ENCODE measurements at places on chromosomes 5 and 9. TPM values are rescaled to one million over a fixed set of nuclear protein-coding genes. Genes with fewer than 3 reads are reported as not detected.
A peak's percentile ranks its signal among the peaks of the same experiment; 100 is the strongest.

GRCh38 chr9:130834371-130835336 lies at the start of gene ABL1:
ABL1 (plus strand) TSS chr9:130835254; CDS start chr9:130835447, 193 bp downstream.
- no peaks in the 10 kb centered on the region for H3K36me3 ChIP-seq
- DNase-seq, result peak; percentile 79
- peaks cover 15% of the 10 kb centered on the region for H3K4me1 ChIP-seq

GRCh38 chr5:130616161-130616560 lies 548.9 kb downstream of the HINT1 start:
- no peaks in the 10 kb centered on the region for H3K4me1 ChIP-seq
- no peak for DNase-seq
- no peak overlapping the region for H3K27ac ChIP-seq
- no peaks in the 10 kb centered on the region for H3K36me3 ChIP-seq
- H3K4me3 ChIP-seq, result no peak overlapping the region

GPR150 gene
- 0.19 TPM for polyA plus RNA-seq

- DNase-seq, result no peak
- H3K27ac ChIP-seq, result no peak overlapping the region
- H3K4me1 ChIP-seq, result peaks cover 6% of the 10 kb centered on the region
Measured at GRCh38 chr5:36364473-36364872, 62.8 kb upstream of the RANBP3L start.

GLRA1 gene
- polyA plus RNA-seq, result not detected

PSAT1 gene
- polyA plus RNA-seq, result 141 TPM

OMD gene
- polyA plus RNA-seq, result 0.52 TPM

DNA sequence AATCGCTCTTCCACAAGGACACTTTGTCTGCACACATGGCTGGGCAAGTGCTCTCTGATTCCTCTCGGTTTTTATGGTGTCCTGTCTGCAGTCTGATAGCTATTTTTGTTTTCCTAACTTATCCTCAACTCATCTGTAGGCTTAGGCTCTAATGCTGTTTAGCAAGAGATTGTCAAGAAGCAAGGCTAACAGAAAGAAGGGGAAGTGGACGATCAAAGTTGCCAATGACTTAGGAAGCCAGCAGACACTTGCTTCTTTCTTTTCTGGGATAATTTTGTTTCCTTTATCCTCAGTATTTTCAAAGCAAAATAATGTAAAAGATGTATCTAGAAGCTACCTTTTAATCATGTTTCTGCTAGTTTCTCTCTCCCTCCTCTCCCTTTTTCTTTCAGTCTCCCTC lies 130.7 kb downstream of the PRKACG start:
- DNase-seq, result no peak
- H3K36me3 ChIP-seq, result no peaks in the 10 kb centered on the region
- H3K27me3 ChIP-seq, result no peaks in the 10 kb centered on the region
- H3K4me3 ChIP-seq, result no peak overlapping the region

DNA sequence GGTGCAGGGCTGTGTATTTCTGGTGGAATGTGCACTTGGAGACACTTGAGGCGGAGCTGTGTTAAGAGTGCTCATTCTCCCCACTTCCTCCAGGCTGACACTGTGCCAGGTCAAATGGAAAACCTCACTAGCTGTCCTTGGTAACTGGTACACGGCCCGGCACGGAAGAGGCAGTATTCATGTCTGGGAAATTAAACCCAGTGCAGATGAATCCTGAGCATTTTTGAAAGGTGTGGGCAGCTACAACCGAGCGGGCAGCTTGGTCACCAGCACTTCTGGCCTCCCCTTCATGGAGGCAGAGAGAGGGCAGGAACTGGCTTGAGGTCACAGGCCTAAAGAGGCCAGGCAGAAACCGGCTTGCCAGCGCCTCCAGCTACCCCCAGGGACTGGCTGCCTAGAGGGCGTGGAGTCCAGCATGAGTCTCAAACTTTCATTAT lies 1.6 kb downstream of the CLPTM1L start:
- peak overlapping the region; percentile 24 for H3K4me3 ChIP-seq
- no peak for DNase-seq
- H3K36me3 ChIP-seq, result no peaks in the 10 kb centered on the region

GRCh38 chr5:17123010-17123409 lies 94.4 kb upstream of the BASP1 start:
- no peak overlapping the region for H3K27ac ChIP-seq
- no peaks in the 10 kb centered on the region for H3K36me3 ChIP-seq
- no peak overlapping the region for H3K4me3 ChIP-seq
- no peak for DNase-seq
- H3K4me1 ChIP-seq, result no peaks in the 10 kb centered on the region

DNA sequence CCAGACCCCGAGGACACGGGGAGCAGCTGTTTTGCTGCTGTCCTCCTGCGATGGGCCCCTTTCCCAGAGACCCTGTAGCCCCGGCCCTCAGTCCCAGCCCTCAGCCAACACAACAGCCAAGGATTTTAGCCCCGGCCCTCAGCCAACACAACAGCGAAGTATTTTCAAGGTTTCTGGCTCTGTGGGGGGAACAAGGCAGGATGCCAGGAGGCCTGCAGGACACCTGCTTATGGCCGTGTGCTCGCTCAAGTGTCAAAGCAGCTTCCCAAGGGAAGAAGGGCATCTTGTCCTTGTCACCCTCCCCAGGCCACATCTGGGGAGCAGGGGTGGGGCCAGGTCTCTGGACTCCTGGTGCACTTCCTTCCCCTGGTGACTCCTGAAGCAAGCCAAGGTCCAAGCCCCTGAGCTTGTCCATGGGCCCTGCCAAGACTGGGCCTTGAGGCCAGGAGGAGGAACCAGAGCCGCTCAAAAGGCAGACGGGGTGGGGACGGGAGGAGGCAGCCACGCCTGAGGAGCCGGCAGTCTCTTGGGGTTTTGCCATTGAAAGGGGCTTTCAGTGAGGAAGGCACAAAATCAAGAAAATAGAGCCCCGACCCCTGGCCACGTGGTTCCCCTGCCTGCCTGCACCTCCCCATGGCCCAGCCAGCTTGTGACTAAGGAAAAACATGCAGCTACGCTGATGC lies 10.8 kb downstream of the KCNT1 start:
- H3K4me3 ChIP-seq, result no peak overlapping the region
- H3K4me1 ChIP-seq, result no peaks in the 10 kb centered on the region
- no peaks in the 10 kb centered on the region for H3K27me3 ChIP-seq
- no peak for DNase-seq
- no peak overlapping the region for H3K27ac ChIP-seq

Data from kidney (tissue), 22 donors.